Stimulated activated CD4-positive, alpha-beta T cell treated with anti-CD3 and anti-CD28 coated beads, Interleukin-4, amount 100 ng/mL, for 1 hour (primary cell): ENCODE measurements at places on chromosomes 4 and X.

- DNase-seq: no peak
Observed at GRCh38 chr4:139763672-139764071, 98.1 kb downstream of the MGST2 start.

DNA sequence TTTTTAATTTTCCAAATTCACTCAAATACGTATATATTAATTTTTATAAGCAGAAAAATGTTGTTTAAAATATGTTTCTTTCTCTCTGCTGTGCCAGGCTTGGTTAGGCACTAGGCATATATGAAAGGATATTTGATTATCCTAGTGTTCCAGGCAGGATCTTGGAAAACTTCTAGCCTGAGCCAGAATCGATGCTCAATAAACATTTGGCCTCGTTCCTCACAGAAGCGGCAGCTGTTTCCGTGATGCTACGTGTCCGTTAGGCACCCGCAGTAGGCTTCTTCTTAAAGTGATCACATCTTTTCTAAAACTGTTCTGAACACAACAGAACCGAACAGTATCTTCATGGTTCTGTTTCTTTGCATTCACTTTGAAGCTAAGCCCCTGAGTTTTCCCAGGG, 50.1 kb upstream of the CRMP1 start:
- DNase-seq: no peak

GRCh38 chrX:10893366-10893765, 217.8 kb upstream of the HCCS start:
- no peak for DNase-seq

GRCh38 chrX:142251202-142251601, 46.1 kb upstream of the MAGEC2 start:
- no peak for DNase-seq

- DNase-seq: no peak
Observed at GRCh38 chr4:6548201-6548881, 26.6 kb upstream of the MAN2B2 start.

GRCh38 chr4:15794426-15794825, 16.3 kb downstream of the CD38 start:
- no peak for DNase-seq

DNA sequence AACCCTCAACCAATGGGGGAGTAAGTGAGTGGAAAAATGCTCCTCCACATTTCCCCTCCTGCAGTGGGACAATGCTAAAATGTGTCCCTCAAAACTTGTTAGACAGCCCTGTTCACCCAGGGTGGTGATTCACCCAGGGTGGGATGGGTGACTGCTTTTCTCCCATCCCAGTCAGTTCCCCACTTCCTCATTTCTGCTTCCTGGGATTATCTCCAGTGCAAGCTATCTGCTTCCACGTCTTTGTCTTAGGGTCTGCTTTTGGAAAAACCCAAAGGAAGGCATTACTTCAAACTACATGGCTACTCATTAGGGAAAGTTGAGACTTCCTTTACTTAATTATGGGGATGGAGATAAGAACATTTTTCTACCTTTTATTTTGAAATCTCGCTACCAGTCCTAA, 45.5 kb downstream of the ETNPPL start:
- no peak for DNase-seq
